ENCODE measurements at places on chromosomes 12 and 14.
A peak's percentile ranks its signal among the peaks of the same experiment; 100 is the strongest.

GRCh38 chr12:5588176-5588575, 156.3 kb downstream of the NTF3 start:
- H3K27me3 ChIP-seq: no peaks in the 10 kb centered on the region
- no peak overlapping the region for H3K4me3 ChIP-seq
- H3K36me3 ChIP-seq: no peaks in the 10 kb centered on the region
- no peak overlapping the region for H3K27ac ChIP-seq
- H3K4me1 ChIP-seq: no peaks in the 10 kb centered on the region

DNA sequence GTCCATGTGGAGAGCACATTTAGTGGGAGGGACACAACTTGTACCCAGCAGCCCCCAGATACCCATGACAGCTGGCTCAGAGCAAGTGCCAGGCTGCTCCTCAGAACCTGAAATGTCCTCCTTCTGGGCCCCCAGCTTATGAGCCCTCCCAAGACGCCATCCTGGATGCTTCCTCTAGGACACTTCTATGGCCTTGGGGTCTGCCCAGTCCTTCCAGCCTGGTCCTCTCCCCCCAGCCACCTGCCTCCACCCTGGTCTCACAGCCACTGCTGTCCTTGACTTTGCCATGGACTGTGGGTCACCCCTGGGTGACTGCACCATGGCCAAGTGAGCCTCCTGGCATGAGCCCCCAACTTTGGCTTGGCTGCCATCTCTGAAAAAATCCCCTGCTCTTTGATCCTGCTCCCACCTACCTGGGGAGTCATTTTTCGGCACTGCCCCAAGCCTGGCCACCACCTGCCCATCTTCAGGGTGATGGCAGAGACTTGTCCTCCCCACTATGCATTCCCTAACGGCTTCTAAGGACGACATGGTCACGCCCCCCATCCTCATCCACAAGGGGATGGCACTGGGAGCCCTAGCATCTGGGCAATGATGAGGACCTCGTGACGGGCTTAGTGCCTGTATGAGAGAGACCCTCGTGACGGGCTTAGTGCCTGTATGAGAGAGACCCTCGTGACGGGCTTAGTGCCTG, 323.7 kb downstream of the TMEM121 start:
- H3K4me1 ChIP-seq: peaks cover 5% of the 10 kb centered on the region
- no peak overlapping the region for H3K27ac ChIP-seq
- H3K4me3 ChIP-seq: no peak overlapping the region

DNA sequence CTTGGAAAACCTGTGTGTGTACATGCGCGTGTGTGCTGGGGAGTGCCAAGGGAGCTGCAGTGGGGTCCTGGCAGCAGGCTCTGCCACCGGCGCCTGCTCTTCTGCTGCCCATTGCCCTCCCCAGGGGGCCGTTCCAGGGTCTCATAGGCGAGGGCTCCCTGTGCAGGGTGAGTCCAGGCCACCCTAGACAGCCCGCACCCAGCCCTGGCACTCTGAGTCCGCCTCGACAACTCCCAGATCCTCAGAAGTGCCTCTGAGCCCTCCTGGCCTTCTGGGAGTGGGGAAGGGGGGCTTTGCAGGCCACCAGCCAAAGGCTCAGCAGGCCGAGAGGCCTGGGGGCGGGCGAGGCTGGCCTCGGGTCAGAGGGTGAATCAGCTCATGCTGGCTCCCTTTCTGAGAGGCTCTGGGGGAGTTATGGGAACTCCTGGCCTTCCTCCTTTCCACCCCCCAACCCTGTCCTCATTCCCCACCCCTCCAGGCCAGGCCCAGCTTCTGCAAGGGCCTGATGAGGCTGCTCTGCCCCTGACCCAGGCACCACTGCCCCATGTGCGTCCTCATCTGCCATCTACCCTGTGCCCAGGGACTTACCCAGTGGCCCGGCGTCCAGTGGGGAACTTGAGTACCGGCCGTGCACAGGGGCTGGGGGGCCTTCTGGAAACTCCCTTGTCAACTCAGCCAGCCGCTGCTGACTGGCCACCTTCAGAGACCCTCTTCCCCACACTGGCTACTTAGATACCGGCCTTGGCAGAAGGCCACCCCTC, 2.1 kb upstream of the TEDC1 start:
- DNase-seq: no peak
- peaks cover 3% of the 10 kb centered on the region for H3K27me3 ChIP-seq
- H3K4me3 ChIP-seq: peak overlapping the region; percentile 95
- peaks cover 49% of the 10 kb centered on the region for H3K4me1 ChIP-seq
- H3K36me3 ChIP-seq: no peaks in the 10 kb centered on the region
- peak overlapping the region; percentile 92 for H3K27ac ChIP-seq

- no peak for DNase-seq
- H3K36me3 ChIP-seq: no peaks in the 10 kb centered on the region
- no peaks in the 10 kb centered on the region for H3K27me3 ChIP-seq
- no peak overlapping the region for H3K4me3 ChIP-seq
These were observed 187.1 kb downstream of the MON2 start for GRCh38 chr12:62653740-62654139.

- no peaks in the 10 kb centered on the region for H3K27me3 ChIP-seq
- H3K4me3 ChIP-seq: no peak overlapping the region
- H3K4me1 ChIP-seq: no peaks in the 10 kb centered on the region
- no peaks in the 10 kb centered on the region for H3K36me3 ChIP-seq
- H3K27ac ChIP-seq: no peak overlapping the region
These were observed 556.5 kb downstream of the LRFN5 start for GRCh38 chr14:42163136-42163535.

DNA sequence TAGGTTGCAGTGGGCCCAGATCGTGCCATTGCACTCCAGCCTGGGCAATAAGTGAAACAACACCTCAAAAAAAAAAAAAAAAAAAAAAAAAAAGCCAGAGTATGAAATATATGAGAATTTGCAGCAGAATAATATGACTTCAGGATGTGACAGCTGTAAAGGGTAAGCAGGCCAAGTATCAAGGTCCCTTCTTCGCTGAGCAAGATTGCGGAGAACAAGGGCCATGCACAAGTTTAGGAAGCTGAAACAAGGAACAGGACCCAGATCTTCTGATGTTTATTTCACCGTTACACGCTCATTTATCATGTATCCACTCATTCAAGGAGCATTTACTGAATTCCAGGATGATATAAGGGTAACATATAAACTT, 659 bp upstream of the FOXJ2 start:
- H3K4me1 ChIP-seq: peaks cover 34% of the 10 kb centered on the region
- no peak for DNase-seq
- peak overlapping the region; percentile 88 for H3K4me3 ChIP-seq
- no peaks in the 10 kb centered on the region for H3K27me3 ChIP-seq

GRCh38 chr12:110010853-110011723, 11.9 kb downstream of the ANKRD13A start:
- peak overlapping the region; percentile 75 for H3K27ac ChIP-seq
- peaks cover 41% of the 10 kb centered on the region for H3K36me3 ChIP-seq
- no peaks in the 10 kb centered on the region for H3K27me3 ChIP-seq

GRCh38 chr14:49447540-49448107, 138.6 kb downstream of the RPS29 start:
- no peak overlapping the region for H3K27ac ChIP-seq
- no peaks in the 10 kb centered on the region for H3K36me3 ChIP-seq
- H3K4me3 ChIP-seq: no peak overlapping the region
- H3K27me3 ChIP-seq: no peaks in the 10 kb centered on the region
- DNase-seq: no peak
- no peaks in the 10 kb centered on the region for H3K4me1 ChIP-seq

DNA sequence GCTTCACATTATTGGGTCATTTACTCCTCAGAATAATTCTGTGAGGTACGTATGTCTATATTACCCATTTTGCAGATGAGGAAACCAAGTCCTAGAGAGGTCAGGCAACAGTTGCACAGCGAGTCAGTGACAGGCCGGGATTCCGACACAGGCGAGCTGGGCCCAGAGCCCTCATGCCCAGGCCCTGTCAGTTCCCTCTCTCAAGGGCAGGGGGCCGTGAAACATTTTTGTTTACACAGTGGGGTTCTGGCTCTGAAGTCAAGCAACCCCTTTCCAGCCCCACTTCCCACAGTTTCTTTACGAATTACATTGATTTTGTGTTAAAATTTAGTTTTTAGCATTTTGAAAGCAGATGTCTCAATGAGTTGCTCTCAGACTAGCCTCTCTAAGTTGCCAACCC, 46.7 kb downstream of the ESRRB start:
- no peaks in the 10 kb centered on the region for H3K4me1 ChIP-seq
- H3K4me3 ChIP-seq: no peak overlapping the region
- no peaks in the 10 kb centered on the region for H3K27me3 ChIP-seq
- H3K36me3 ChIP-seq: no peaks in the 10 kb centered on the region
- no peak for DNase-seq
- H3K27ac ChIP-seq: no peak overlapping the region

DNA sequence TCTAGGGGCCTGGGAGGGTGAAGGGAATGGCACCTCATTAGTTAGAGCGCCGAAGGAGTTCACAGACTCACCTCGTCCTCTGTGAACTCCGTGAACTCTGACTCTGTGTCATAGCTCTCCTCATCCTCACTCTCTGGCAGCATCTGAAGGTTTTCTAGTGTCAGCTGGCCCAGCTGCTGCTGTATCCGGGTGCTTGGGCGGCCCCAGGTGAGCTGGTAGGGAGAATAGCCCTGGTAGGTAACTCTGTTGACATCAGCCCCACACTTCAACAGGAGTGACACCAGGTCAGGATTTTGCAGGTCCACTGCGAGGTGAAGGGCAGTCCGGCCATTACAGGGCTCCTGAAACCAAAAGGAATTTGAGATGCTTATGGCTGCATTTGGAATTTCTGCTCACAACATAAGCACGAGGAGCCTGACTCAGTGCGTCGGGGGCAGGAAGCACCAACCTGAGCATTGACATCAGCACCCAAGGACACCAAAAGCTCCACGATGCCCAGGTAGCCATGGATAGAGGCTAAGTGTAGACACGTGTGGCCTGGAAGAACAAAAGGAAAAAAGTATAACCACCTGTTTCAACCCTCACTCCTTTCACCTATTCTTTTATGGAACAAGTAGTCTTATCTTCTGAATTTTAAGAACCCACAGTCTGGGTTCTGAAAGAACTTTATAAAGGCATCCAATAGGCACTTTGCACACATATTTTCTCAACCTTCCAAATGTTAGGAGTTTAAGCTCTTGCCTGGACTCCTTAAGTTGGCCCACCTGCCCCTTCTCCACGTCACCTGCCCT, 2.0 kb downstream of the NFKBIA start:
- H3K36me3 ChIP-seq: peaks cover 37% of the 10 kb centered on the region
- H3K4me3 ChIP-seq: peak overlapping the region; percentile 95
- peaks cover 57% of the 10 kb centered on the region for H3K4me1 ChIP-seq

DNA sequence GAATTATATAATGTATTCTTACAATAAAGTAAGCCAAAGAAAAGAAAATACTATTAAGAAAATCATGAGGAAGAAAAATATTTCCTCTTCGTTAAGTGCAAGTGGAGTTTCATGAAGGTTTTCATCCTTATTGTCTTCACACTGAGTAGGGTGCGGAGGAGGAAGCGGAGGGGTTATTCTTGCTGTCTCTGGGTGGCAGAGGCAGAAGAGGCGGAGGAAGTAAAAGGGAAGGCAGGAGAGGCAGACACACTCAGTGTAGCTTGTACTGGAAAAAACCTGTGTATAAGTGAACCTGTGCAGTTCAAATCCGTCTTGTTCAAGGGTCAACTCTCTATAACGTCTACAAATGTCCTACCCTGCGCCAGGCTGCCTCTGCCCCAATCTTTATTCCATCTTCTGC, 22.0 kb upstream of the BCL2L14 start:
- H3K4me1 ChIP-seq: no peaks in the 10 kb centered on the region
- no peak overlapping the region for H3K4me3 ChIP-seq
- no peaks in the 10 kb centered on the region for H3K36me3 ChIP-seq
- no peaks in the 10 kb centered on the region for H3K27me3 ChIP-seq
- no peak for DNase-seq

GRCh38 chr14:63874223-63874622, 21.4 kb downstream of the SYNE2 start:
- H3K36me3 ChIP-seq: no peaks in the 10 kb centered on the region
- H3K4me1 ChIP-seq: peaks cover 26% of the 10 kb centered on the region
- H3K27me3 ChIP-seq: no peaks in the 10 kb centered on the region
- DNase-seq: no peak
- H3K4me3 ChIP-seq: no peak overlapping the region
- H3K27ac ChIP-seq: peak overlapping the region; percentile 36

DNA sequence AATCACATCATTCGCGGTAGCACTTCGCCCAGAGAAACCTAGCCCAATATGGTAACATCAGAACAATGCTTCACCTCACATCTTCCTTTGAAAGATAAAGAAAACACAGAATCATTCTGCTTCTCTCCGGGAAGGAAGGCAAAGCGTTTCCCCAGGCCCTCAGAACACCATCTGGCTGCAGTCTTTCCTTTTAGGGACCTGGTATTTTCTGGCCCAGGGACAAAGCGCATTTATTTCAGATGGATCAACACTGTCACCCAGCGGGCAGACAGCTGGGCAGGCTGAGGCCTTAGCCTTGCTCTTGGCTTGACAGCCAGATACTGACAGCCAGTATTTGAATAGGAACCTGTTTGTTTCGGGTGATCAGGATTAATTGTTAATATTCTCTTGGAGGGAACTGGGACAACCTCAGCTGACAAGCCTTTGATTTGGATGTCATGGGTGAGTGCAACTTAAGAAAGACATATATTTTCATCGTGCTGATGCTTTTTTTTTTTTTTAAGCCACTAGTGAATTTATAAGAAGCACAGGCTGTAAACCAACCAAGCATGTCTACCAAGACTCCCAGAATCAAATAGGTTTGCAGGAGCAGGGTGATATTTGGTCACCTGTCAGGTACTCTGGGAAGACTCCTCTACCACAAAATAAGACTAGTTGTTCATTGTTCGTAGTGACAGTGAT, 118.9 kb downstream of the VEZT start:
- H3K27me3 ChIP-seq: no peaks in the 10 kb centered on the region
- no peak for DNase-seq
- H3K27ac ChIP-seq: no peak overlapping the region
- no peak overlapping the region for H3K4me3 ChIP-seq
- H3K4me1 ChIP-seq: no peaks in the 10 kb centered on the region

- H3K27me3 ChIP-seq: no peaks in the 10 kb centered on the region
- H3K36me3 ChIP-seq: no peaks in the 10 kb centered on the region
- H3K27ac ChIP-seq: no peak overlapping the region
These were observed 26.9 kb downstream of the GLIPR1L1 start for GRCh38 chr12:75361408-75361807.

DNA sequence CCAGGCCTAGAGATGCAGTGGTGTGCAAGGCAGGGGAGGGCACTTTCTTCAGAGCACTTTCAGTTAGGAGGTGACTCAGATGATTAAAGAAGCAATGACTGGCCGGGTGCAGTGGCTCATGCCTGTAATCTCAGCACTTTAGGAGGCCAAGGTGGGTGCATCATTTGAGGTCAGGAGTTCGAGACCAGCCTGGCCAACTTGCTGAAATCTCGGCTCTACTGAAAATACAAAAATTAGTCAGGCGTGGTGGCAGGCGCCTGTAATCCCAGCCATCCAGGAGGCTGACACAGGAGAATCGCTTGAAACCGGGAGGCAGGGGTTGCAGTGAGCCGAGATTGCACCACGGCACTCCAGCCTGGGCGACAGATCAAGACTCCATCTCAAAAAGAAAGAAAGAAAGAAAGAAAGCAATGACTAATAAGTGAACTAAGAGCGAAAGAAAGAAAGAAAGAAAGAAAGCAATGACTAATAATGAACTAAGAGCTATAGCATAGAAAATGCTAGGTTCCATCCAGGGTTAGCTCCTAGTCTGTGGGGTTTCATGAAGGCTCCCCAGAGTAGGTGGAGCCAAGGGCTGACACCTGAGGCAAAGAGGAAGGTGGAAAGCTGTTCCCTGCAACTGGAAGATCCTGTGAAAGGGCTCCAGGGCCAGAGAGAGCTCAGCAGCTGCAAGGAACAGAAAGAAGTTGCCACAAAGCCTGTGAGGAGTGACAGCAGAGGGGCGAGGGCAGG, 334.5 kb downstream of the CACNA1C start:
- H3K4me1 ChIP-seq: peaks cover 14% of the 10 kb centered on the region
- H3K27me3 ChIP-seq: no peaks in the 10 kb centered on the region
